Lung (tissue), 17 donors: ENCODE measurements at places on chromosomes 6 and 20. TPM values are rescaled to one million over a fixed set of nuclear protein-coding genes. Genes with fewer than 3 reads are reported as not detected.

DNA sequence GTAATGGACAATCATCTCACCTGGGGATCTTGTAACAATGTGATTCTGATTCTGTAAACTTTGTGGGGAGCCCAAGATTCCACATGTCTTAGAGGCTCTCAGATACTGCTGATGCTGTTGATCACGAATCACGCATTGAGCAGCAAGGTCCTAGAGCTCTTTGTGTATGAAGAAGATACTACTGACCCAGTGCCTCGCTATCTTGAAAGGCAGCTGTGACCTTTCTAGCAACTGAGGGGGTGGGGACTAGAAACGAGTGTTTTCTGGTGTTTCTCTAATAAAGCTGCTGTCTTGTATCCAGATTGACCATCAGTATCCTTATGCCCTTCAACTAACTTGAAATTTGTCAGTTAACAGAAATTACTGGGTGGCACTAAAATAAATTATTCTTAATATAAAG, 142.9 kb downstream of the MTHFD1L start:
- H3K4me1 ChIP-seq = peaks cover 46% of the 10 kb centered on the region
- DNase-seq = no peak
- no peak overlapping the region for H3K4me3 ChIP-seq
- H3K36me3 ChIP-seq = no peaks in the 10 kb centered on the region
- no peak overlapping the region for H3K27ac ChIP-seq
- H3K27me3 ChIP-seq = no peaks in the 10 kb centered on the region

- H3K4me3 ChIP-seq = no peak overlapping the region
- no peak for DNase-seq
- no peaks in the 10 kb centered on the region for H3K36me3 ChIP-seq
These were observed 121.4 kb downstream of the LAMP5 start for GRCh38 chr20:9635750-9636149.

DNA sequence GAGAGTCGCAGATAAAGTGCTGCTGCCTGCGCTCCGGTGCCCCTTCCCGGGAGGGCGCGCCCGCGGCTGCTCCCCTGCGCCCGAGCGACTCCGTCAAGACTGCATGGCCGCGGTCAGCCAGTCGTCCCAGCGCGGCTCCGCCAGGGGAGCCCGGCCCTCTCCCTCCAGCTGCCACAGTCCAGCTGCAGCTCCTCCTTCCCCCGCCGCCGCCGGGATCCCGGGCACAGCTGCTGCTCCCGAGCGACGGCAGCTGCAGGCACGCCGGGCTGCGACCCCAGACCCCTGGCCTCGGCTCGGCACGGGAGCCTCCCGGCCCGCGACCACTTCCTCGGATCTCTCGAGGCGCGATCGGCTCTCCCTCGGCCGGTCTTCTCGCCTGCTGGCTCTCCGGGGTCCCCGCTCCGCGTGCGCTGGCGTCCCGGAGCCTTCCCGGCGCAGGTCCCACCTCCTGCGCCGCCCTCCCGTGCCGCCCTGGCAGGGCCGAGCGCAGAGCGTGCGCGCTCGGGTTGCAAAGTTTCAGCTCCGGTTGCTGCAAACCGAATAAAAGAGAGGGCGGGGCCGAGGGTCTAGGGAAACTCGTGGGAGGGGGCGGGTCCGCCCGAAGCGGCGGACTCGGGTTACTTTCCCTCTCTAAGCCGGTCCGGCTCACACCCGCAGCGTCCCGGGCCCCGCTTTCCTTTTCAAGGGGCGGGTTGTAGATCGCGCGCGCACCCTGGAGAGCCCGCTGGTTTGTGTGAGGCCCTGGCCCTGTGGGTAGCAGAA, at the start of gene CNKSR3:
CNKSR3 (minus strand) TSS at position 542 of the 762 bp plus-strand sequence. CDS start 571 bp downstream, outside the sequence.
- H3K36me3 ChIP-seq = no peaks in the 10 kb centered on the region
- H3K4me3 ChIP-seq = peak within 1 kb of the TSS; percentile 86
- DNase-seq = peak; percentile 98
- peaks cover 22% of the 10 kb centered on the region for H3K4me1 ChIP-seq
- H3K27me3 ChIP-seq = no peaks in the 10 kb centered on the region

TCP11 gene
- total RNA-seq = 1.7 TPM

SLC25A27 gene
- total RNA-seq = 6.6 TPM

TPMT gene
- total RNA-seq = 9.6 TPM

LY6G6C gene
- total RNA-seq = not detected

GRCh38 chr20:3706774-3707507, 5.5 kb downstream of the SIGLEC1 start:
- H3K27me3 ChIP-seq = no peaks in the 10 kb centered on the region
- H3K4me3 ChIP-seq = no peak overlapping the region
- H3K36me3 ChIP-seq = no peaks in the 10 kb centered on the region
- H3K27ac ChIP-seq = no peak overlapping the region
- DNase-seq = no peak

- peaks cover 95% of the 10 kb centered on the region for H3K27me3 ChIP-seq
- DNase-seq = peak; percentile 34
- peaks cover 4% of the 10 kb centered on the region for H3K4me1 ChIP-seq
These were observed 10.8 kb downstream of the SIM1 start for GRCh38 chr6:100453701-100454521.

DNA sequence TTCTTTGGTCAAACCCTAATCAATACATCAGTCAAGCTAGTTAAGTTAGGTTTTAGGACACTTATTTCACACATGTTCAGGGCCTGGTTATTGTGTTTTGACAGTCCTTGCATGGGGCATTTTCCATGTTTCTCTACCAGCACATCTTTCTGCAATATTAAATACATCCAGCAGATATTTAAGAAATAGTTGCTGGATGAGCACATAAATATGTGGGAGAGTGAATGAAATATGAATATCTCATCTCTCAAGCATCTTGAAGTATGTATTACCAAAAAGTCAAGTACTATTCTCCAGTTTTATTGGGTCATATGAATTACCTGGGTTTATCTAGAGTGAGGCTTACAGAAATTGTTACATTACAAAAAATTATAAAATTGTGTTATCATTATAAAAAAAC, 621.9 kb upstream of the GJE1 start:
- no peaks in the 10 kb centered on the region for H3K36me3 ChIP-seq
- H3K27me3 ChIP-seq = no peaks in the 10 kb centered on the region
- H3K4me1 ChIP-seq = no peaks in the 10 kb centered on the region
- H3K4me3 ChIP-seq = no peak overlapping the region

DNA sequence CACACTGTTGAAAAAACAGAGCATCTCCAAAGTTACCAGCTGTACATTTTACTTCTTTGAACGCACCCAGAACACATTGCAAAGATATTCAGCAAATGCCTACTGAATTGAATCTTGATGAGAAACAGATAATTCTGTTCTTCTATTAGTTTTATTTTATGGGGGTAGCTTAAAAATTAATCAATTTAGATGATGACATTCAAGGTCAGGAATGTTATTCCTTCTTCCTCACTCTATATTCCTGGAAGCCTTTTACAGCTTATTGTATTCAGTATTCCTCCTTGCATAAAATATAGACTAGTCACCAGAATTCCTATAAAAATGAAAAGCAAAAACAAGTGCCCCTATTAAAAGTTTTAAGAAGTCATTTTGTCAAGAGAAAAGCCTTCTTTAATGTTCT, 21.4 kb upstream of the GMDS start:
- peaks cover 17% of the 10 kb centered on the region for H3K36me3 ChIP-seq
- DNase-seq = no peak
- no peak overlapping the region for H3K4me3 ChIP-seq

MEP1A gene
- total RNA-seq = 0.06 TPM

DNA sequence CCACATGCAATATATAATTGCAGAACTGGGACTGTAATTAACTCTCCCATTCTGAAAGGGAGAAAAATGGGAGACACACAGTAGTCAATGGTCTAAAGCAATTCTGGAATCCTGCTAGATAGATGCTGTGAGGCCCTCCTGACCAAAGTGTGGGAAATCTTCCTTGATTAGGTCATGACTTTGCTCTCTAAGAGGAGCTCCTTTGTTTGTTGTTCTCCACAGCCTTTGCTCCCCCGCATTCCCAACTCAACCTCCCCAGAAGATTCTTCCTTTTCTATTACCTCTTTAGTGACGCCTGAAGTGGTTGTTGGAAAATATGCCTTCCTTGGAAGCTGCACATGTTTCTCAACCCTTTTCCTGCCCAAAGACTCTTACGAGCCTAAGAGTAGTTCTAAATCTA, 28.8 kb upstream of the LIN28B start:
- H3K36me3 ChIP-seq = no peaks in the 10 kb centered on the region
- DNase-seq = no peak
- no peak overlapping the region for H3K4me3 ChIP-seq
- no peaks in the 10 kb centered on the region for H3K27me3 ChIP-seq
- H3K4me1 ChIP-seq = no peaks in the 10 kb centered on the region

FAM8A1 gene
- total RNA-seq = 21.9 TPM

GRCh38 chr6:36094753-36095496, 35.4 kb upstream of the MAPK13 start:
- H3K4me3 ChIP-seq = no peak overlapping the region
- H3K27ac ChIP-seq = no peak overlapping the region
- peak; percentile 89 for DNase-seq
- no peaks in the 10 kb centered on the region for H3K4me1 ChIP-seq

MATN4 gene
- 0.49 TPM for total RNA-seq

- H3K27ac ChIP-seq = no peak overlapping the region
- no peak overlapping the region for H3K4me3 ChIP-seq
- no peak for DNase-seq
- no peaks in the 10 kb centered on the region for H3K27me3 ChIP-seq
These were observed 32.2 kb upstream of the IER3 start for GRCh38 chr6:30776390-30777154.

CEP85L gene
- total RNA-seq = 12.5 TPM

RBPJL gene
- 0.12 TPM for total RNA-seq

GRCh38 chr6:11689847-11690246, 88.8 kb downstream of the ADTRP start:
- H3K36me3 ChIP-seq = no peaks in the 10 kb centered on the region
- no peaks in the 10 kb centered on the region for H3K27me3 ChIP-seq
- no peak overlapping the region for H3K27ac ChIP-seq
- H3K4me1 ChIP-seq = peaks cover 2% of the 10 kb centered on the region

- no peak for DNase-seq
- no peaks in the 10 kb centered on the region for H3K36me3 ChIP-seq
- H3K27ac ChIP-seq = no peak overlapping the region
- no peak overlapping the region for H3K4me3 ChIP-seq
- no peaks in the 10 kb centered on the region for H3K4me1 ChIP-seq
These were observed 568.4 kb upstream of the MAP3K7 start for GRCh38 chr6:91155129-91155785.

- H3K27me3 ChIP-seq = no peaks in the 10 kb centered on the region
- no peaks in the 10 kb centered on the region for H3K36me3 ChIP-seq
- DNase-seq = no peak
- H3K4me1 ChIP-seq = peaks cover 5% of the 10 kb centered on the region
- H3K27ac ChIP-seq = no peak overlapping the region
- H3K4me3 ChIP-seq = no peak overlapping the region
These were observed 194.6 kb upstream of the ARID1B start for GRCh38 chr6:156582509-156582992.
